ENCODE measurements at places on chromosomes 7 and 10.

GRCh38 chr10:21279217-21279575 lies 246.3 kb downstream of the SKIDA1 start:
- no peak for DNase-seq

GRCh38 chr7:26022982-26023381 lies 129.0 kb upstream of the NFE2L3 start:
- DNase-seq = no peak

- DNase-seq = no peak
Observed at GRCh38 chr7:54354436-54354835, 187.7 kb upstream of the VSTM2A start.

GRCh38 chr7:11698384-11698871 lies 133.6 kb downstream of the THSD7A start:
- no peak for DNase-seq

DNA sequence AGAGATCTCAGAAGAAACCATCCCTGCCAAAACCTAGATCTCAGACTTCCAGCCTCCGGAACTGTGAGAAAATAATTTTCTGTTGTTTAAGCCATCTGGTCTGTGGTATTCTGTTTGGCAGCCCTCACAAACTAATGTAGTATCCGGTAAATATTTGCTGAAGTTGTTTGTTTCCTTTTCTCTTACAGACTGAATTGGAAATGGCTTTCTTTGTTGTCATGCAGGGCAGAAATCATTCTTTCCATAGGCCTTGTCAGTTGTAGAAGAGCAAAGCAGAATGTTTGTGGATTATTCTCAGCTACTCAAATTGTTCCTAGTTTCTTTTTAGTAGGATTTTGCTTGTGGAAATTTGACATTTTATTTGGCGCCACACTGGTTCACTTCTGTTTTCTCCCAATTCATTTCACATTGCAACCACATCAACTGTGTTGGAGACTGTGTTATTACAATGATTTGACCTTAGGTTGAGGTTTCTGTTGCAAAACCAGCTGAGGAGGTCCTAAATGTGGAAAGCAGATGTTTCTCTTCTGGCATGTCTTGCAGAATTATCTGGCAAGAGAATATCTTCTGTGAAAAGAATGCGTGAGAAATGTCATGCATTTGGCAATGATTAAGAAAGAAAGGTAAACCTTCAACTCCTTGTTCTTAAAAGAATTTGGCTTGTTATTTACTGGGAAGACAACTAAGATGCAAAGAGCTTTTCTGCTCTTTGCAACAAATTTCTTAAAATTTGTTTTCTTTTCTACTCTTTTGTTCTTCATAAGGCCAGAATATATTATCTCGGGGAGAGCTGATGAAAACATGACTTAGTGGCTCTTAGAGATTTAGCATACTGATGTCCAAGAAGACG lies 25.8 kb downstream of the ACTA2 start:
- no peak for DNase-seq

GRCh38 chr10:62115321-62115720 lies 153.3 kb downstream of the RTKN2 start:
- no peak for DNase-seq

GRCh38 chr7:51481421-51481820 lies 164.8 kb upstream of the COBL start:
- no peak for DNase-seq

DNA sequence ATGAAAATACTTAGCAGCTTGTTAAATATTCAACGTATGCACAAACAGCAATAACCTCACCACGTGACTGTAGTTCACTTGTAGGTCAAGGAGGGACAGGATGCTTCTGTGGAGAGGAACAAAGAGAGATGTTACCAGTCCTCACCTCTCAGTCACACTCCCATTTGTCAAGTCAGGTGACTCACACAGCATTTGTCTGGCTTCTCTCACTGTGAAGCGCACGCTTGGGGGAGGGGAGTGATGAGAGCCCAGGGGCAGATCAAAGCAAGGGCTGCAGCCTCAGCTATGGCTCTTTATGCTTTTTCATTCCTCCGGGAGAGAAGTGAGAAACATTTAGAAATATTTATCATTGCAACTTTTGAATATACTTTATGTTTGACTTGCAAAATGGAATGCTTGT lies 2.9 kb upstream of the RBM20 start:
- DNase-seq = no peak

DNA sequence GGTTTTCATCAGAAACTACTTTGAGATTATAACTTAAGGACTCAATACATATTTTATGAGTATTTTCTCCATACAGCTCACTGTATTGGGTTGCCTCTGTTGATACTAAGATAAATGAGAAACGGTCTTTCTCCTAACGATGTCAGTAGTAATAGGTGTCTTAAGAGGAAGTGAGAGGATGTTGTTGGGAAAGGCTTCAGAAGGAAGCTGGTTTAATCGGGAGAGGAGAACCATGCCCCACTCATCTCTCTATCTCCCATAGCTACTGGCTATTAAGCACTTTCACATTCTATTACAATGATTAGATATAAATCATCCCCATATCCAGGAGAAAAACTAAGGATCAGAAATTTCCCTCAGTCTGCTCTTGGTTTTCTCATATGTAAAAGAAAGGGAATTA lies 2.0 kb downstream of the CLEC5A start:
- no peak for DNase-seq

DNA sequence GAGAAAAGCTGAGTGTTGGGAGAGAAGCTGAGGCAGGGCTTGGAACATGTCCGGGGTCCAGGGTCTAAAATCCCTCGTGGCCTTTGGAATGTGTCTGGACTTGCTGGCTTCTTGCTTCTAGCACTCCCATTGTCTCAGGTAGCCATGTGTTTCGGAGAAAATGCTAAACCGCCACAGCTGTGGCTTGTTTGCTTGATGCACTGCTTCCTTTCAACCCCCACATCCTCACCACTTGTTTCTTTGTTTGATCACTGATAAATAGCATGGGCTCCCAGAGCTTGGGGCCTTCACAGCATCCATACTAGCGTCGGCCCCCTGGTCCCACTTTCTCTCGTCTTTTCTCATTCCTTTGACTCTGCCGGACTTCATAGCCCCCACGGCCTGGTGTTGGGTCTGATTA lies 102.7 kb downstream of the ANKRD26 start:
- DNase-seq = no peak

All from NCI-H774 (cell line).